ENCODE measurements at places on chromosomes 11 and 22. TPM values are rescaled to one million over a fixed set of nuclear protein-coding genes. Genes with fewer than 3 reads are reported as not detected.

The DCDC1 gene
- total RNA-seq: not detected

The CD59 gene
- 372 TPM for total RNA-seq

The MICAL2 gene
- total RNA-seq: 28.4 TPM

The B3GAT1 gene
- total RNA-seq: 0.22 TPM

The EWSR1 gene
- 179 TPM for total RNA-seq

The TMEM191C gene
- total RNA-seq: 3.1 TPM

The AP1B1 gene
- total RNA-seq: 55.1 TPM

The PEX26 gene
- 21.8 TPM for total RNA-seq

The GRAP2 gene
- total RNA-seq: 1.5 TPM

The ZBTB16 gene
- 446 TPM for total RNA-seq

The VWCE gene
- 1.1 TPM for total RNA-seq

The PLEKHA7 gene
- 33.5 TPM for total RNA-seq

The KCNJ4 gene
- total RNA-seq: not detected
